Astrocyte (in vitro differentiated cells and primary cell): ENCODE measurements at places on chromosomes 7 and 10. TPM values are rescaled to one million over a fixed set of nuclear protein-coding genes. Genes with fewer than 3 reads are reported as not detected.

DNA sequence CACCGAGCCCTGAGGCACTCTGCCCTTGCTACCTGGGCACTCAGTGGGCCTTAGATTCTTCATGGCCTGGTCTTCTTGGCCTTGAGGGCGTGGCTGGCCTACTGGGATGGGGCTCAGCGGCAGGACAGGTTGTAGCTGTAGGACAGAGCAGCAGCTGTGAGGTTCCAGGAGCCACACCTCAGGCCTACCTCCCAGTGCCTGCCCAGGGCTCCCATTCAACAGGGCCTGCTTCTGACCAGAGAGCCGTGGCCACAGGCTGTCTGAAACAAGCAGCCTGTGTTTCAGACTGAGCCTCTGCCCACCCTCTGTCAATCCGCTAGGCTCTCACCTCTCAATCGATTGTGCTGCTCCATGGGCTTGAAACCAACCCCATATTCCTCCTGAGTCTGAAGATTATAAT, 928.0 kb upstream of the ZNF722 start:
- no peak for DNase-seq

GRCh38 chr7:17946591-17946990, 6.3 kb upstream of the SNX13 start:
- DNase-seq = no peak

DNA sequence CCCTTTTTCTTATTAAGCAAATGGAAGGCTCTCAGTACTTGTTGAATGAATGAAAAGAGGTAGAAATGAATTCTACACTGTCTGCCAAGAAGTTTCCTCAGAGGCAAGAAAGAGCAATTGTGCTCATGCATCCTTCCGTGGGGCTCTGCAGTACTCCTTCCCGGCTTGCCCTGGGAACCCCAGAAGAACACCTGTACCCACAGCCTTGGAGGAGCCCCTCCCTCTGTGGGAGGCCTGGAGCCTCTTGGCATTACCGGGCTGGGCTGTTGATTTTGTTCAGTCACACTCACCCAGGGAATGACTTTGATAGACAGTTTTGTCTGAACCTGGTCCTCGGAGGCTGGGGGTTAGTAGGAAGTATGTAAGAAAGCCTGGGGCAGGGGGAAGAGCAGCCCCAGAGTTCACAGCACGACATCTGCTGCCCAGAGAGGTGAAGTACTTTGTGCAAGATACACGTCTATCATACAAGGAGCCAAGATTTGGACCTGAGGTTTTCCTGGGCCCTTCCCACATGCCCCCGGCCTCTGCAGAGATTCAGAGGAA, 134.8 kb upstream of the GDF10 start:
- no peak for DNase-seq

GRCh38 chr10:66784770-66785169, 141.1 kb upstream of the LRRTM3 start:
- DNase-seq = peak; percentile 43

Gene OR2A5
- not detected in 2 replicates for total RNA-seq

Gene VAX1
- 0.34 and 0.62 TPM in 2 replicates for total RNA-seq

DNA sequence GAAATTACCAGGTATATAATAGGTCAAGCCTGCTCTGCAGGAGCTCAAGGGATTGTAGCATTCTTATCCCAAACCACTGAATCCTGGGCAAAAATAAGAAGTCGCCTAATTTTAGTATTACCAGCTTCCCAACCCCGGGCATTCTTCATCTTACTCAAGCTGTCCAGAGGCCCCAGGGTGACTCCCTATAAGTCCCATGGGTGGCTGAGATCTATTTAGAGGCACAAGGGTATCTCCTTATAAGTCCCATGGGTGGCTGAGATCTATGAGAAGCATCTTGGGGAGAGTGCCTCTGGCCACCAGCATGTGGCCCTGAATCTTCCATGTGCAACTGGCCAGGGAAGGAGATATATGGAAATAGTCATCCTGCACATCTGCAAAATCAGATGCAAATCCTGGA, 38.9 kb downstream of the PRSS2 start:
- DNase-seq = no peak

Gene HYAL4
- not detected in 2 replicates for total RNA-seq

- no peak for DNase-seq
These were observed 6.4 kb upstream of the SFTPA1 start for GRCh38 chr10:79604294-79604693.

Gene NRP1
- total RNA-seq = 59.4 and 73.5 TPM in 2 replicates

Gene CHCHD1
- total RNA-seq = 24.0 and 25.3 TPM in 2 replicates

Gene AOAH
- total RNA-seq = not detected in 2 replicates

- no peak for DNase-seq
These were observed 63.1 kb downstream of the PWWP2B start for GRCh38 chr10:132460071-132460470.

- DNase-seq = no peak
These were observed 569.8 kb downstream of the CALN1 start for GRCh38 chr7:71842381-71842780.

DNA sequence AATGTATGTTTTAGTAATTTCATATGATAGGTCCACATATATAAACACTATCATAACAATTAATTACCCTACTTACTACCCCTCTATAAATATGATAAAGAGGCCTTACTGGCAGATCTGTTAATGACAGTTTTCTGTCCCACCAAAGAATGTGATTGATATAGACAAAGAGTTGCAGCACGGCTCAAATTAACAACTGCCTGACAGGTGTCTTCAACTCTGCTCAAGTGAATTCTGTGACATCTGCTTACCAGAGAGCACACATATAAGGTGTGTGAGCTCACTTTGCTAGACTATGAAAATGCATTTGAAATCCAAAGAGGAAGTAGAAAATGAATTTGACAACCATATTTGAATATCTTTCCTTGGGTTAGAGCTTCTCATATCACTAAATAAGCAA, 36.6 kb downstream of the CACNA2D1 start:
- DNase-seq = no peak

Gene OR2A1
- total RNA-seq = not detected in 2 replicates

DNA sequence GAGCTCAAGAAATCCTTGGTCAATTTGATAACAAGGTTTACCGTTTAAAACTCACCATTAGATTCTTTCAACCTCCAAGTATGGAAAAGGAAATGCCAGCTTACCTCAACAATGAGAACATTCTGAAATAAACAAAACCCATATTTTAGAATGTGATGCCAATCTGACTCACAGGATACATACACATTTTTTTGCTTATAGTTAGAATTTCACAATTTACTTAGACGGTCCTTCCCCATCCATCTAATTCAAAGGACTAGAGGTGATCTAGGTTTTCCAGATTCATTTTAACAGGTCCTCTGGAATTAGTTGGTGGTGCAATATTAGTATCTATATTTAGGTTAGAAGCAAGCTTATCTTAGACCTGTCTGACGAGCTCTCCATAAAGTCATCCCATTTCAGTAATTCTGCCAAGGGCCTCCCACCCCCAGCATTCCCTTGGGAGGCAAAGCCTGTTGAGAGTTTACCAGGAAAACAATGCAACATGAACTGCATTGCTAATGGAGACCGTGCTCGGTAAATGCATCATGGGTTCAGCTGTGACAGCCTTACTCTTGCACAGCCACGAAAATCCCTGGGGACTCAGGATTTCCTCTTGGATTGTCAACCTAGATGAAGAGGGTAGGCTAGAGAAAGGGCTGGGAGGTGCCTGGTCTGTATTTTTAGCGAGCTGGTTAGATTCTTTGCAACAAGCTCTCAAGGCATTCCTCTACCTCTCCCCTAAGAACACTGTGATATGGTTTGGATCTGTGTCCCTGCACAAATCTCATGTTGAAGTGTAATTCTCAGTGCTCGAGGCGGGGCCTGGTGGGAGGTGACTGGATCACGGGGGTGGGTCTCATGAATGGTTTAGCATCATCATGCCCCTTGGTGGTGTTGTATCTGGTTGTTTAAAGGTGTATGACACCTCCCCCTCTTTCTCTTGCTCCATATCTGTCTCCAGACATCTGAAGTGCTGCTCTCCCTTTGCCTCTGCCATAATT, 93.8 kb downstream of the PRTFDC1 start:
- DNase-seq = peak; percentile 66

- DNase-seq = peak; percentile 10
These were observed 342.6 kb downstream of the IPMK start for GRCh38 chr10:57925045-57925444.

Gene CCDC172
- total RNA-seq = not detected in 2 replicates

Gene PON1
- 0.99 and 1.00 TPM in 2 replicates for total RNA-seq

DNA sequence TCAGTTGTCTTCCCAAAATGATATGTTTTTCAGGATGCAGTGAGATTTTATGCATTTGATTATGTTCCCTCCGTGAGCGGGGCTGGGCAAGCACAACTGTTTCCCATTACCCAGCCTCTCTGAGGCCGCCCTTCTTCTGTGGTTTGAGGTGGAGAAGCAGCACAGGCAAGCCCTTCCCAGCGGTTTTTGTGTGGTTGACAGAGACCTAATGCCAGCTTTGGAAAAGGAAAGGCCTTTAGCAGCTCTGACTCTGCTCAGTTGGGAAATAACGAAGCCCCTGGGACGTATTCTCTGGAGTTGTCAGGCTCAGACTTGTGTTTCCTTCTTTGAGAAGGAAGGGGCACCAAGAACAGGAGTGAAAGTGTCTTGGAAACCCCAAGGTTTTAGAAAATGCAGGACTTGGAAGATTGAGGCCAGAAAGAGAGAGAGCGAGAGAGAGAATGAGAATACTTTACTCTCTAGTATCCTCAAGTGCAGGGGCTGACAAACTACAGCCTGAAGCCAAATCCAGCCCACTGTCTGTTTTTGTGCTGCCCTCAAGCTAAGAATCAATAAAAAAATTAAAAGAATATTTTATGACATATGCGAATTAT, 20.6 kb upstream of the PDCD4 start:
- DNase-seq = no peak

GRCh38 chr10:75709245-75709644, 277.8 kb downstream of the LRMDA start:
- DNase-seq = no peak
